ENCODE measurements at places on chromosomes 7 and 10. TPM values are rescaled to one million over a fixed set of nuclear protein-coding genes. Genes with fewer than 3 reads are reported as not detected.

Gene CPA2
- total RNA-seq = 5,899 TPM

Gene FAM107B
- total RNA-seq = 61.2 TPM

Gene SNCG
- 2.6 TPM for total RNA-seq

Gene PLOD3
- total RNA-seq = 54.5 TPM

Gene TMEM176A
- total RNA-seq = 15.9 TPM

Gene BMPER
- total RNA-seq = 0.39 TPM

Measured in pancreas (tissue), 10 donors.